ENCODE measurements at places on chromosomes 1 and 21.

- H3K4me3 ChIP-seq, result no peak overlapping the region
- no peaks in the 10 kb centered on the region for H3K27me3 ChIP-seq
- no peak for DNase-seq
- no peak overlapping the region for H3K27ac ChIP-seq
Measured at GRCh38 chr1:94723894-94724293, 96.3 kb upstream of the SLC44A3 start.

DNA sequence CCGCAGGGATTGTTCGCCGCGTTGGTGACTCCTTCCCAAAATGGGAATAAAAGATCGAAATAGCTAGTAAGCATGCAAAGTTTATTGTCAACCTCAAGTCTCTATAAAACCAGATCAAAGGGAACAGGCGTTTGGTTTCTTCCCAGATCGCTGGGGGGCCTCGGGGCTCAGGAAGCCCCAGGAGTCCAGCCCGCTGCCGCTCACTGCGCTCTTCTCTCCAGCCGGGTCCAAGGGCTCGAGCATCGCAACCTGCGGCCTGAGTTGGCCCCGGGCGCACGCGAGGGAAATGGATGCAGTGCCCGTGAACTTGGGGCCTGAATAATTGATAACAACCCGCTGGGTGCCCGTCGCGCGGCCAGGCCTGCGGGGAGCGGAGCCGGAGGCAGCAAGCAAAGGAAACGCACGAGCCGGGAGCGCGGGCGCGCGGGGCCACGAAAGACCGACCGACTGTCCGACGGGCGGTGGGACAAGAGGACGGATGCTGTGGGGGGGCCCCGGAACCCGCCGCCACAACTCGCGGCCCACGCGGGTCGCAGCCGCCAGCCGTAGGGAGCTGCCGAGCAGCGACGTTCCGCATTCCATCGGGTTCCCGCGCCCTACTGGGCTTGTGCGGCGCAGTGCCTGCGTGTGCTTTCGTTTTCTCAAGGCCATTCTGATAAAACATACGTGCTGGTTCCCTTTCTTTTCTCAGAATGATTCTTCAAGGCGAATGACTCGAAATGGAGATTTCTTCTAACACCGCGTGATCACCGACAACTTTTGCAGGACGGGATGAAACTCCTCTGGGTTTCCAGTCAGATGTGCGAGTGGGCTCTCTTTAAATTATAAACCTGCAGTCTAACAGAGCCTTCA lies 14.0 kb upstream of the ALX3 start:
- H3K27me3 ChIP-seq, result peaks cover 2% of the 10 kb centered on the region
- no peaks in the 10 kb centered on the region for H3K36me3 ChIP-seq
- peak; percentile 34 for DNase-seq
- H3K4me3 ChIP-seq, result peak overlapping the region; percentile 84
- H3K4me1 ChIP-seq, result peaks cover 9% of the 10 kb centered on the region

GRCh38 chr1:179205284-179205683 lies 24.2 kb downstream of the ABL2 start:
- H3K36me3 ChIP-seq, result no peaks in the 10 kb centered on the region
- H3K4me1 ChIP-seq, result peaks cover 51% of the 10 kb centered on the region

- H3K27ac ChIP-seq, result no peak overlapping the region
- DNase-seq, result no peak
- H3K36me3 ChIP-seq, result no peaks in the 10 kb centered on the region
- H3K4me1 ChIP-seq, result no peaks in the 10 kb centered on the region
- H3K27me3 ChIP-seq, result no peaks in the 10 kb centered on the region
- H3K4me3 ChIP-seq, result no peak overlapping the region
Measured at GRCh38 chr21:38181096-38181495, 75.7 kb upstream of the KCNJ15 start.

DNA sequence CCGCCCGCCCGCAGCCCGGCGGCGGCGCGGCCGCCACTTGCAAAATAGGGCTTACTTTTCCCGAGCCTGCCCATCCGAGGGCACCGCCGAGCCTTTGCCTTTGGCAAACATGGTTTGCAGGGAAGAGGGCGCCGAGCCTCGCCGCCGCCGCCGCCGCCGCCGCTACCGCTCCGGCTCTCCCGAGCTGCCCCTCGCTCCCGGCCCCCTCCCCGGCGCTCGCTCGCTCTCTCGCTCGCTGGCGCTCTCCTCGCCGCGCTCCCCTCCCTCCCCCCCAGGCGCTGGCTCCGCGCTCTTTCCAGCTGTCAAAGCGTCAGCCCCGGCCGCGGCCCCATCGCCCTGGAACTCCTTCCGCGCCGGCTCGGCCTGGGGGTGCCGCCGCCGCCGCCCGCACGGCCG lies 298 bp downstream of the SSBP3 start:
- peak overlapping the region; percentile 89 for H3K27ac ChIP-seq
- H3K4me1 ChIP-seq, result peaks cover 51% of the 10 kb centered on the region
- H3K36me3 ChIP-seq, result peaks cover 17% of the 10 kb centered on the region
- DNase-seq, result no peak
- H3K4me3 ChIP-seq, result peak overlapping the region; percentile 84
- H3K27me3 ChIP-seq, result no peaks in the 10 kb centered on the region

DNA sequence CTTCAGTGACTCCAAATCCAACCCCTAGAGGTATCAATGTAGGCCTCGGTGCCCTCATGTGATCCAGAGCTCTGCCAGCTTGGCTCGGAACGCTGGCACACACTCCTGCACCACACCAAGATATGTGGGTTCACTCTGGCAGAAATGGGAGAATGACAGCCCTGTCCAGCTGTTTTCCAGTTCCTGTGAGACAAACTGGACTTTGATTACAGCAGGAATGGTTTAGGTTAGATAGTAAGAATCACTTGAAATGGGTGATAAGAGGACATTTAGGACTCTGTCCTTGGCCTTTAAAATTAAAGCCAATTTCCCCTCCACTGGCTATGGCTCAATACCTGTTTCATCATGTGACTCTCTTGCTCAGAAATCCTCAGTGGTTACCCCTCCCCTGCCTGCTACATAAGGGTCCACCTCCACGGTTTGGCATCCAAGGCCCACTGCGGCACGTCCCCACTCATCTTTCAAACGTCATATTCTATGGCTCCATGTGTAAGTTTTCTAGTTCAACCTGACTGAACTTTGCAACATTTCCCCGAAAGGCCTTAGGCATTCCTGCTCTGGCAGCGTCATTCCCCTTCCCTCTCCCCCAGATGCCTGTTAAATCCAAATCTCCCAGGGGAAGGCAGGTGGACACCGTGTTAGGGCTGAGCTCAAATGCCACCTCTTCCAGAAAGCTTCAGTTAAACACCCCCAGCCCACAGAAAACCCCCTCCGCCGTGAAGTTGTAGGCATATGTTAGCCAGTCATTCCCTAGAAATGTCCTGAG lies 44.7 kb downstream of the PLEKHA6 start:
- DNase-seq, result no peak
- H3K4me1 ChIP-seq, result no peaks in the 10 kb centered on the region
- H3K36me3 ChIP-seq, result no peaks in the 10 kb centered on the region
- H3K27me3 ChIP-seq, result peaks cover 3% of the 10 kb centered on the region

DNA sequence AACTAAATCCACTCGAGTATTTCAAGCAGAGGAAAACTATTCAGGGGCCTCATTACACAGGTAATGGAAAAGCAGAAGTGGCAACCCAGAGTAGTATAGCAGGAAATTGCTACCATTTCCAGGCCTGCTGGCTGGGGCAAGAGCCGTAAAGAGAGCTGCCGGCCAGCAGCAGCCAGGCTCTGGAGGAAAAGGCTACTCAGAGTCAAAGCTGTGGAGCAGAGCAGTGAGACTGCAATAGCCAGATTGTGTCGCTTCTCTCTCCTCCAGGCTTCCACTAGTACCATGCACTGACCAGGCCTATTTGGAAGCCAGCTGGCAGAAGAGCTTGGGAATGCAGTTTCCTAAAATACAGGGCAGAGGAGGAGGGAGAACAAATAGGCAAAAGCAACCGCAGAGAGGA lies 155.5 kb downstream of the OMA1 start:
- DNase-seq, result no peak
- H3K4me1 ChIP-seq, result no peaks in the 10 kb centered on the region
- no peak overlapping the region for H3K27ac ChIP-seq
- H3K36me3 ChIP-seq, result no peaks in the 10 kb centered on the region
- H3K4me3 ChIP-seq, result no peak overlapping the region
- H3K27me3 ChIP-seq, result no peaks in the 10 kb centered on the region

GRCh38 chr1:209989525-209989924 lies 51.5 kb downstream of the SYT14 start:
- no peaks in the 10 kb centered on the region for H3K36me3 ChIP-seq
- no peak overlapping the region for H3K27ac ChIP-seq
- no peaks in the 10 kb centered on the region for H3K27me3 ChIP-seq
- H3K4me3 ChIP-seq, result no peak overlapping the region

GRCh38 chr1:235933766-235934116 lies 67.0 kb upstream of the LYST start:
- H3K4me1 ChIP-seq, result peaks cover 10% of the 10 kb centered on the region
- H3K27me3 ChIP-seq, result no peaks in the 10 kb centered on the region
- H3K36me3 ChIP-seq, result no peaks in the 10 kb centered on the region
- no peak for DNase-seq
- no peak overlapping the region for H3K27ac ChIP-seq

DNA sequence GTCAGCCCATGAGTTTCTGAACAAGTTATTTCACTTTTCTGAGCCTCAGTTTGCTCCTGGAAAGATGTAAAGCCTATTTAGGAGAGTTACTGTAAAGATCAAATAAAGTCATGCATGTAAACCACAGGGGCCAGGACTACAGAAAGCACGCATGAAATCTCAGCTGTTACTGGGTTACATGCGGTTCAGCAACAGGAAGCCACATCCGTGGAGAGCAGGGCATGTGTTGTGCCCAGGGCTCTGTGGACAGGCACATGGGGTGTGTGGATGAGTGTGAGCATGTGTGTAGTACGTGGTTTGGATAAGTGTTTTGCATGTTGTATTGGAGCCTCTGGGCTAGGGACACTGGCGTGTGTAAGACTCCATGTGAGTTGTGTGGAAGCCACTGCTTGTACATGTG lies 2.2 kb upstream of the EPHA2 start:
- DNase-seq, result no peak
- no peak overlapping the region for H3K27ac ChIP-seq
- H3K36me3 ChIP-seq, result no peaks in the 10 kb centered on the region
- peaks cover 35% of the 10 kb centered on the region for H3K4me1 ChIP-seq
- H3K4me3 ChIP-seq, result no peak overlapping the region
- H3K27me3 ChIP-seq, result no peaks in the 10 kb centered on the region

GRCh38 chr1:173164686-173165085 lies 42.4 kb downstream of the TNFSF4 start:
- DNase-seq, result no peak
- no peaks in the 10 kb centered on the region for H3K4me1 ChIP-seq
- H3K4me3 ChIP-seq, result no peak overlapping the region
- H3K36me3 ChIP-seq, result no peaks in the 10 kb centered on the region
- no peak overlapping the region for H3K27ac ChIP-seq

- no peaks in the 10 kb centered on the region for H3K36me3 ChIP-seq
- H3K4me3 ChIP-seq, result no peak overlapping the region
- DNase-seq, result no peak
Measured at GRCh38 chr1:207923561-207923960, 12.6 kb upstream of the CD34 start.

- no peak overlapping the region for H3K4me3 ChIP-seq
- H3K27me3 ChIP-seq, result no peaks in the 10 kb centered on the region
Measured at GRCh38 chr21:22352088-22352487, 1353.9 kb downstream of the NCAM2 start.

GRCh38 chr1:63261736-63262458 lies 60.5 kb upstream of the FOXD3 start:
- no peak for DNase-seq
- no peaks in the 10 kb centered on the region for H3K27me3 ChIP-seq
- no peak overlapping the region for H3K27ac ChIP-seq
- H3K36me3 ChIP-seq, result no peaks in the 10 kb centered on the region

DNA sequence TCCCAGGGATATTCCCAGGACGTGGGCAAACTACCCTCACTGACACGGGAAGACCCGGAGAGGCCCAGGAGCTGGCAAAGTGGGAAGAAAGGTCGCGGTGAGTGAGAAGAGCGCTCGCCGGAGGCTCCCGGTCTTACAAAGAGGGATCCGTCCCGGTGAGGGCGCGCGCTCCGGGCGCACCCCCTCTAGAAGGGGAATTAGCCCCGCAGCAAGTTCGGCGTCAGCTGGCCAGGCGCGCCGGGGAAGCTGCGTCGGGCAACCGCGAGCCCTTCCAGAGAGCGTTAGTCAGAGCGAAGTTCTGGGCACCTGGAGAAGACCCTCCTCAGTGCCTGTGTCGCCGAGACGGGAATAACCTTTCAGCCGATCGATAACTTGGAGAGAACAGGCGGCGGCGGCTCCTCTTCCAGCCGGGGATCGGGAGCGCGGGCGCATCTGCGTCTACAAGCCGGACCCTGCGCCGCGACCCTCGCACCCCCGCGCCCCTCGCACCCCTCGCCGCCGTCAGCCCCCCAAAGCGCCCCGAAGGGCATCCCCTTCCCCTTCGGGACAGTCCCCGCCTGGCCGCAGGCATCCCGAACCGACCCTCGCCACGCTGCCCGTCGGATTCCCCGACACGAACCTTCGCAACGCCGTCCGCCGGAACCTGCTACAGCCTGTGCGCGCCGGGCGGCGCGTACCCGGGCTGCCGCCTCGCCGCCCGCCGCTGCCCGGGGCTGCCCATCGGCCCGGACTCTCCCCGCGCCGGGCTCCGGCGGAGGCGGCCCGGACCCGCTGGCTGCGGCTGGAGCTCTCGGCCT lies 485 bp downstream of the SIPA1L2 start:
- H3K27me3 ChIP-seq, result no peaks in the 10 kb centered on the region
- H3K36me3 ChIP-seq, result no peaks in the 10 kb centered on the region
- peak overlapping the region; percentile 88 for H3K27ac ChIP-seq
- no peaks in the 10 kb centered on the region for H3K4me1 ChIP-seq
- peak; percentile 70 for DNase-seq

DNA sequence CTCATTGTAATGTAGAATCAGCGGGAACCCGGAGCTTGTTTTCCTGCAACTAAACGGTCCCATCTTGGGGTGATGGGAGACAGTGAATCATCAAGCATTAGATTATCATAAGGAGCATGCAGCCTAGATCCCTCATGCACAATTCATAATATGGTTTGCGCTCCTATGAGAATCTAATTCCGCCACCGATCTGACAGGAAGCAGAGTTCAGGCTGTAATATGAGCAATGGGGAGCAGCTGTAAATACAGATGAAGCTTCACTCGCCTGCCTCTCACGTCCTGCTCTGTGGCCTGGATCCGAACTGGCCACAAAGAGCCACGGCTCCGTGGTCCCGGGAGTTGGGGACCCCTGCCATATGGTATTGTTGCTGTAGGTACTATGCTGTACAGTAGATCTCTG lies 1.6 kb downstream of the IFI44 start:
- H3K4me1 ChIP-seq, result peaks cover 5% of the 10 kb centered on the region
- H3K36me3 ChIP-seq, result no peaks in the 10 kb centered on the region
- H3K27ac ChIP-seq, result no peak overlapping the region
- no peak for DNase-seq
- peak overlapping the region; percentile 34 for H3K4me3 ChIP-seq
- H3K27me3 ChIP-seq, result no peaks in the 10 kb centered on the region

Data from tibial artery (tissue), 4 donors.